HepG2 (cell line): ENCODE measurements at places on chromosomes 12 and 14.
A peak's percentile ranks its signal among the peaks of the same experiment; 100 is the strongest.

GRCh38 chr14:67186789-67187584, 2.3 kb upstream of the GARIN2 start:
- DNase-seq = peak; percentile 38
- H3K4me3 ChIP-seq = 0 out of 2 replicates have a peak overlapping the region, but pooled peaks have one; percentile 14
- no peaks in the 10 kb centered on the region for H3K27me3 ChIP-seq
- H3K36me3 ChIP-seq = no peaks in the 10 kb centered on the region

DNA sequence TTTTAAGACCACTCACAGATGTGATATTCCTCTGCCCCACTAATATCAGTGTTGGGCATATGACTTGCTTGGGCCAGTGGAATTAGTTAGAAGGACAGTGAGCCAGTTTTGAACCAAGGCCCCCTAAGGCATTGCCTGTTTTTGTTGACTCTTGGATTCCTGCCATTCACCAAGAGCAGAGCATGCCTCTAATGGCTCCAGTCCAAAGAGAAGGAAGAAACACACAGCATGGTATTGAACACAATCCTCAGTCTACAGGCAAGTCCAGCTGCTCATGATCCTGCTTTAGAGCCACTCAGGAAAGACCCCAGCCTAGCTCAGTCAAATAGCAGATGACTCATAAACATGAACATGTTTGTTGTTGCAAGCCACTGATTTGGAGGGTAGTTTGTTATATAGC, 1201.5 kb downstream of the BCL11B start:
- no peaks in the 10 kb centered on the region for H3K36me3 ChIP-seq
- H3K4me3 ChIP-seq = no peak overlapping the region
- no peaks in the 10 kb centered on the region for H3K27me3 ChIP-seq
- no peaks in the 10 kb centered on the region for H3K4me1 ChIP-seq
- no peak overlapping the region for H3K27ac ChIP-seq

- H3K27me3 ChIP-seq = peaks cover 87% of the 10 kb centered on the region
- peak within 1 kb of the TSS; percentile 66 for H3K4me3 ChIP-seq
- no peaks in the 10 kb centered on the region for H3K36me3 ChIP-seq
- no peak for DNase-seq
- peaks cover 37% of the 10 kb centered on the region for H3K4me1 ChIP-seq
Observed at GRCh38 chr14:73237219-73237785, at the start of gene PAPLN. Gene PAPLN (plus strand): TSS chr14:73237506. CDS start chr14:73239779, 2,273 bp downstream.

DNA sequence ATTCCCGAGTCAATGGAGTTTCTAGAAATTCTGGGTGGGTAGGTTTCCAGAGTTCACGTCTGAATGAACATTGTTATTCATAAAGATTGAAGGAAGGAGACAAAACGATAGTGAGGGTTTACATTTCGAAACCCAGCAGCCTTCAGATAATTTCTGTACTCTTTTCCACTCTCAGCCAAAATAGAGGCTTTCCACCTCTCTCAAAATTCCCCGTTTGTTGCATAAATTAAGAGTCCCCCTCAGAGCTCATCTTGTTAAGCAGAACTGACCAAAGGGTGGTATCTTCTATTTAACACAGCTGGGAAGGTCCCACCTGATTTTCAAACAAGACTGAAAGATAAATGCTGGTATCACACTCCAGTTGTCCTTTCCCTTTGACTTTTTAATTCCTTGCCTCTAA, 21.5 kb upstream of the YARS2 start:
- no peak for DNase-seq
- no peaks in the 10 kb centered on the region for H3K4me1 ChIP-seq
- no peaks in the 10 kb centered on the region for H3K36me3 ChIP-seq

- no peaks in the 10 kb centered on the region for H3K36me3 ChIP-seq
- H3K27ac ChIP-seq = no peak overlapping the region
- DNase-seq = no peak
- H3K27me3 ChIP-seq = no peaks in the 10 kb centered on the region
- no peaks in the 10 kb centered on the region for H3K4me1 ChIP-seq
Observed at GRCh38 chr14:56351861-56352260, 227.7 kb upstream of the TMEM260 start.

GRCh38 chr12:32921397-32921796, 24.8 kb upstream of the PKP2 start:
- H3K4me3 ChIP-seq = no peak overlapping the region
- no peaks in the 10 kb centered on the region for H3K36me3 ChIP-seq
- H3K27ac ChIP-seq = no peak overlapping the region
- no peaks in the 10 kb centered on the region for H3K27me3 ChIP-seq
- DNase-seq = no peak

DNA sequence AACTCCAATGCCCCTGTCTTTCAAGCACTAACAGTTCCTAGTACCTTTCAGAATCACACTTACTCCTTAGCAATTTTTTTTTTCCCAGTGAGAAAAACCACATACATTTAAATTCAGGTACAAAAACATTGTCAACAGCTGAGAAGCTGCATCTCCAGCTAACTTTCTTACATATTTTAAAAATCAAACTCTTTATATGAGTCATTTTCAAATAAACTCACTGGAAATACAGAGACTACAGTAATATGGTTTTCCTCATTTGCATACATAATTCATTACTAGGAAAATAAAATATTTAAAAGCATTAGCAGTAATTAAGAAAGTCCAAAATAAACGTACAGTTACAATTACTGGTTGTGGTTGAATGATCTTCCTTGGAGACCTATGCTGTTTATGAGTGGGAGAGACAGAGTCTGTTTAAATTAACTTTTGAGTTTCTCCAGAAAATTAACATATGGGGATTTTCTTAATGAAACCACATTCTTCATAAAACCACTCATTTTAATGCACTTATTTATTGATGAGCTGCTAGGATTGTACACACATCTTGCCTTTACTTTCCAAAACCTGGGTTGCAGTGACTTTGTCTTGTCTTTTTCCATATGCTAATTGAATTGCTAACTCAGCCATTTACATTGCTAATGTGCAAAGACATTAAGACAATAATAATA, 9.8 kb downstream of the MUCL1 start:
- DNase-seq = no peak
- H3K27me3 ChIP-seq = no peaks in the 10 kb centered on the region; the same call in 2 of the 3 replicates
- no peaks in the 10 kb centered on the region for H3K4me1 ChIP-seq
- H3K27ac ChIP-seq = no peak overlapping the region
- no peaks in the 10 kb centered on the region for H3K36me3 ChIP-seq
